ENCODE measurements at places on chromosomes 13 and 19.

GRCh38 chr19:35736913-35737886 lies 5.1 kb downstream of the IGFLR1 start:
- no peak for DNase-seq

DNA sequence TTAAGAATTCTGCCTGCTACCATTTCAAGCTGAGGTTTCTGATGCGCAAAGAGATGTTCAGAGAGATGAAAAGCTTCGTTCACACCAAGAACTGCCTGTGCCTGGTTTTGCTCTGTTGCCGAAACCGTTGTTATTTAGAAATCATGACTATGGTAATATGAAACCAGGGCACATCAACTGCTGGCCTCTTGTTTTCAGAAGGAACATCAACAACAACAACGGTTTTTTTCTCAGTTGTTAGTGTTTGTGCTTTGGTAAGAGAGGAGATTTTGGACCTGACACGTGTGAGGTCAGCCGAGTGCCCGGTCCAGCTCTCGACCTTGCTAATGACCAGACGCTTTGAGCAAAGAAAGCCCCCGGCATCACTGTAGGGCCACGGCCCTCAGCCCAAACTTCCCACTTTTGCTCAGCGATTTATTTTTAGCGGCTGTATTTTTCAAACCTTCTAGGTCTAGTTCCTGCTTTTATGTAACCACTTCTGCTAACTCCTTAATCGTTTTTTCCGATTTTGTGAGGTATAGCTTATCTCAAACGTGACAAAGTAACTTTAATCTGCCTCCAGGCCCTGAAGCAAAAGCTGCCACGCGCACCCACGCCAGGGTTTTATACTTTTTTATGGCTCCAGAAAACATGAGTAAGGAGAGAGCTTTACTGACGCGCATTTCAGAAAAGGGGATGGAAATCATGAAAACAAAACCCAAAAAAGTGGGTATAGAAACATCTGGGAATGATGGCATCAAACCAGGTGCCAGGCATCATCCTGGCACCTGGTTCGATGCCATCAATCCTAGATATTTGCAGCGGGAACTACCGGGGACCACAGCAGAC lies 42.0 kb downstream of the KLF2 start:
- no peak for DNase-seq

DNA sequence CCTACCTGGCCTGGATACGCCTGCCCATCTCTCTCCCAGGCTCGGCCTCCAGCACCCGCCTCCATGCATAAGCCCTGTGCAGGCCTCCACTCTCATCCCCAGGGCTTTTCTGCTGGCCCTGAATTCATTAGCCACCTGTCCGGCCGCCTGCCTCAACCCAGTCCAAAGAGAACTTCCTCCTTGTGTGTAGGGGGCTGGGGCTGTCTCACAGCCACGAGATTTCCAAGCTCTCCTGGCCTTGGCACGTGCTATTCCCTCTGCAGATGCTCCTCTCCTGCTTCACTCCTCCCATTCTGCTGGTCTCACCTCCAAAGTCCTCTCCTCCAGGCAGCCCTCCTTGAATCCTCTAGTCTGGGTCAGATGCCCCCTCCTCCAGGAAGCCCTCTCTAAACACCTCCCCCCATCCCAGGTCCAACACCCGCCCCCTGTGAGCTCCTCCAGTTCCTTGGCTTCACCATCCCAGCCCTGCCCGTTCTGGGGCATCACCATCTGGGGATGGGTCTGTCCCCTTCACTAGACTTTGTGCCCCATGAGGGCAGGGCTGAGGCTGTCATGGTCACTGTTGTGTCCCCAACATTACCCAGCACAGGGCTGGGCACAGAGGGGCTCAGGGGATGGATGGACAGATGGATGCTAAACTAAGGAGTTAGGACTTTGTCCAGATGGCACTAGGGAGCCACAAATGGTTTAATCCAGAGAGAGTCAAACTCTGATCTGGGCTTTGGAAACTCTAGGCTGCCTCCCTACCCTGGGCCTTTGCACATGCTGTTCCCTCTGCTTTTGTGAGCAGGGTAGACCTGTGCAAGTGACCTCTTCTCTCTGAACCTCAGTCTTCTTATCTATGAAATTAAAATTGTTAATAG lies 14.8 kb downstream of the MEIS3 start:
- DNase-seq: no peak

DNA sequence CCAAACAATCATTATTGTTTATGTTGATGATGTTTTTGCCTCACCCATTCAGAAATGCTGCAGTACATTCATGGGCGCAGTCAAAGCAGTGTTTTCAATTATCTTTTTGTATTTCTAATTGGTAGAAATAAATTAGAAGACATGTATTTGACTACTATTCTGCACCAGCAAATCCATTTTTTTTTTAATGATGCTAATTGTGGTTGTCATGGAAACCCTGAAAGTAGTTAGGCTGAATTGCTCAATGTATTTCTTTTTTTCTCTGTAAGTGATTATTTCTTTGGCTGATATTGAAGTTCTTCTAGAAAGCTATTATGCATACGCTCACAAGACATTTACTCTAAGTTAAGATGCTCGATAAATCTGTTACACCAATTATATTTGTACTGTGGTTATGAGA lies 101.2 kb downstream of the RFC3 start:
- DNase-seq: no peak

GRCh38 chr13:110874508-110874960 lies 40.3 kb downstream of the ANKRD10 start:
- peak; percentile 80 for DNase-seq

DNA sequence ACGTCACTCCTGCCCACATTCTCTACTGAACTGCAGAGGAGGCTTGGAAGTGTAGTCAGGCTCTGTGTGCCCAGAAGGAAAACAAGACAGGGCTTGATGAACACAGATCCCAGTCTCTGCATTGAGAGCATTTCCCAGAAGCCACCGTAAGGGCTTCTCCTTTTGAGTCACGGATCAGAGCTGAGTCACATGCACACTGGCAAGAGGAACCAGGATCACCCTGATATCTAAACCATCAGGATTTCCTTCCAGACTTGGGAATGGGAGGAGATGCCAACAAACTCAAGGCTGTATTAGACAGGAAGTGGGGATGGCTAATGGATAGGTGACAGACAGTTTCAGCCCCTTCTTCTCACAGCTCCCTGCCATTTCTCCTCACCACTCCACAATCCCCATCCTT lies 17.7 kb upstream of the FBXO17 start:
- DNase-seq: no peak

GRCh38 chr19:1389033-1389940 lies 5.6 kb downstream of the NDUFS7 start:
- DNase-seq: no peak

GRCh38 chr19:2775556-2776430 lies 7.3 kb downstream of the SGTA start:
- DNase-seq: no peak
